ENCODE measurements at places on chromosomes 4 and X.

DNA sequence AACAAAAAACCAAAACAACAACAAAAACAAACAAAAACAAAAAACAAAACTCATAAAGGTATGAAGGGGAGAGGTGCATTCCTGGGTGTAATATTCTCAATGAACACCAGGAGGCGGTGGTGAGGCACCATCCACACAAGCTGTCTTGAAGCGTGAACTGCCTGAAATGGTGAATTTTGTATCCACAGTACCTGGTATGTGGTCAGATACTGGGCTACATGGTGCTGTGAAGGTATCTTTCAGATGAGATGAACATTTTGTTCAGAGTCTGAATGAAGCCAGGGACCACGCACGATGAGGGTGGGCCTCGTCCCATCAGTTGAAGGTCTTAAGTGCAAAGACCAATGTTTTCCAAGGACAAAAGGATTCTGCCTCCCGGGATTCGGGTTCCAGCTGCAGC is 58.5 kb downstream of the ASMT start:
- no peak for DNase-seq

DNA sequence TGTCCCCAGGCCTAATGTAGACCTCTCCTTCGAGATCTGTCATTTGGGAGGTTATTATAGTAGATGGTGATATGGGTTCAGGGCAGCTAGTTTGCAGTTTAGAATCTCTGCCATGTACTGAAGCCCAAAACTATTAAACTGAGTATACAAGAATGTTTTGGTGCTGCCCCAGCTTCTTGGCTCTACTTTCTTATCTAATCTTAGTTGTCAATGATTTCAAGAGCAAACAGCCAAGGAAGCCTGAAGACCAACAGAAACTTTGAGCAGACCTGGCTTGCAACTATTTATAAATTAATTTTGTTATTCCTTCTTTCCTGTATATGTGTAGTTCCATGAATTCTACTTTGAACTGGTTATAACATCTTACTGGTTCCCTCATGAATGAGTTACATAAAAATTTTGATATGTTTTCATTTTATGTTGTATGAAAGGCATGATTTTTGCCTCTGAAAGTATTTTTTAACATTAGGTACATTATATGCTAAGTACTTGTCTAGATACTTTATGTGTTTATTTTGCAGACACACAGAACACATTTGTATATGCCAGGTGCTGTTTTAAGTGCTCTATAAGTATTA is 2.0 kb upstream of the MGST2 start:
- DNase-seq: no peak

DNA sequence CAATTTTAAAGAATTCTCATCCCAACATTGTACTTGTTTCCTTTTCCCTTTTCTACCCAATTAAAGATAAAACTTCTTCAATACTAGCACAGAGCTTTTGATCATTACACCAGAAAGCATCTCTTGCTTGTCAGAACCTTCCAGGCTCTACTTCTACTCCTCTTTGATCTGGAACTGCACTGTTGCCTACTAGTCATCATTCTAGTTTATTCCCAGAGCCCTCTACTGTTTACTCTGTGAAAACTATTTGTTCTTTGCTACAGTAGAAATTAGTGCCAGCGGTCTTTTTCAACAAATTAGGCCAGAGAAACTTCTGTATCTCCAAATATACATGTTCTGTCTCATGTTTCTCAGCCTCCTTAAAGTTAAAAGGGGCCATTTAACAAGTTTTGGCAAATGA is 46.8 kb upstream of the TMPRSS11F start:
- DNase-seq: no peak

DNA sequence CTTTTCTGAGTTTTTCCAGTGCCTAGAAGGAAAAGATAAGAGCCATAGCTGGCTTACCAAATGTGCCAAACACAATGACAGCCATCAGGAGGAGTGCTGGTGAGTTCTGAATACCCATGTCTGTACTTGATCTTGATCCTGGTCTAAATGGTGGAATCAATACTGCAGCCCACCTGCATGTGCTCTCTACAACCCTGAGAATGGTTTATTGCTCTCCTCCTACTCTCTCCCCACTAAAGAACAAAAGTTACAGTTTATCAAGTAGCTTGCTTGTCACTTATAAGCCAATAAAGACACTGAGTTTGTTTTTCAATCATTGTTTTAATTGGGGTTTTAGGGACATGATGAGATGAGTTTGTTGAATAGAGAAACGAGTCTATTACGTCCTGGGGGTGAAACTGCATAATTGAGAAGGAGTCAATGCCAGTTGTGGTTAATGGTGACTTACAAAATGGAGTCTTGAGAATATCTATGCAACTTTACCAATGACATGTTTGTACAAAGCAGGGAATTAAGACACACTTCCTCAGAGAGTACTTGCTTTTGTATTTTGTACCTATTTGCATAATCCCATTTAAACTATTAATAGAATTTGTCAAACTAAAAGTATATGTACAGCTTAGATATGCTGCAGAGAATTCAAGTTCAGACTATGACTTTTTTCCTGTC is 20.8 kb upstream of the CXCL3 start:
- DNase-seq: no peak

DNA sequence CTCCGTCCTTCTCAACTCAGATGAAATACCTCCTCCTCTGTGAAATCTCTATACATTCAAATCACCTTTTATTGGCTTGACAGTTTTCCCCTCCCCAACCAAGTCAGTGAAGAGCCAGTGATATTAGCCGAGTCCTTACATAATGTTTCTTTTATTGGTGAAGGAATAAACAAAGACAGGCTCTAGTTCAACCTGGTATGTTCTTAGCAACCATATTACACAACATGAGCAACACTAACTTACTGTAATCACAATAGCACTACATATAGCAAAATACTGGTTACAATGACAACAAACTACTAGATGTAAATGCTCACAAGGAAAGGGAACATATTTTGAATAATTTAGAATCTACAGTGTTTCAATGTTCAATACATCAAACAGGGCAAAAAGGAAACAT is 19.9 kb downstream of the DHX15 start:
- DNase-seq: no peak

GRCh38 chrX:73562984-73563737 is at the start of gene CHIC1:
CHIC1 (plus strand) TSS chrX:73563197; CDS start chrX:73563285, 88 bp downstream.
- DNase-seq: peak; percentile 75

GRCh38 chr4:54120518-54120917 is 20.6 kb downstream of the GSX2 start:
- DNase-seq: no peak

DNA sequence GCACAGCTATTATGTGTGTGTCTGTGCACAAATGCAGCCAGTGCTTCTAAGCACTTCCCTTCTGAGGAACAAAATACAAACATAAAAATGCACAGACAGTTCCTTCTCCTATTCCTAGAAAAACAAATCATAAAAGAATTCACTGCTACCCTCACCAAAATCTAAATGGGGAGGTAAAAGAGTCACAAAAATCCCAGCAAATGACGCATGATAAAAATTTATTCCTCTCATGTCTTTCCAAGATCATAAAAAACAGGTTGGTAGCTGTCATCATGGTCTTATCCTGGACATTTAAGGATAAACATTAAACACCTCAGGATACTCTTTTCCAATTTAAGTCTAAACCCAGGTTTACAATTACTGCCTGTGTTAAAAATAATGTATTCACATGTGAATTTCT is 124.9 kb downstream of the ADAMTS3 start:
- no peak for DNase-seq

GRCh38 chr4:127179256-127180087 is 453.3 kb upstream of the INTU start:
- DNase-seq: no peak

GRCh38 chr4:53592686-53593501 is 1.6 kb upstream of the LNX1 start:
- no peak for DNase-seq

DNA sequence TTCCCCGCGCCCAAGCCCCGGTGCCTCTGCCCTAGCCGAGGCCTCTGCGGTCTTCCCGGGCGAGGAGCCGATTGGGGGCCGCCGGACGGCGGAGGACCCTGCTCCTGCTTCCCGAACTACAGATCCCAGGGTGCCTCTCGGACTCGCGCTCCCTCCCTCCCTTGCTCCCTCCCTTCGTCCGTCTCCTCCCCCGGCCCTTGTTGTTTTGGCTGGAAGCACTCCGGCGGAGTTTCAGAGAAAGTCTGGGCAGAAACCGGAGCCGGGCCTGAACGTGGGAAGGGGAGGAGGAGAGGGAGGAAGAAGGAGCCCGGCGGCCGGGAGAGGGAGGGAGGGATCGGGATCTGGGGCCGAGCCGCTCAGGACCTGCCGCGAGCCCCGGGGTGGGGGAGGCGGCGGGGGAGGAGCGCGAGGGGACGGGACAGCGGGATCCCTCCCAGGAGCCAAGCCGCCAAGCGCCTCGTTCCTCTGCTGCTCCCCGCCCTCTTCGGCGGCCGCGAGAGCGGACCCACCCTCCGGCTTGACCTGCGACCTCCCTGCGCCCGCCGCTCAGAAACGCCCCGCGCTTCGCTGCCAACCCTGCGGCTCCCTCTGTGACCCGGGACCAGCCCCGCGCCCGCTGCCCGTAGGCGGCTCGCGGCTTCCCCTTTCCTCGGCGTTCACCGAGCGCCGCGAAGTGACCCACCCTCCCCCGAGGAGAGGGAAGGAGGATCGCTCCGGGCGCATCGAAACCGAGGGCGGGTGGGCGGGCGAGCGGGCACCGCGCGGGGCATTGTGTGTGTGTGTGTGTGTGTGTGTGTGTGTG is 496 bp upstream of the GAB1 start:
- DNase-seq: no peak

DNA sequence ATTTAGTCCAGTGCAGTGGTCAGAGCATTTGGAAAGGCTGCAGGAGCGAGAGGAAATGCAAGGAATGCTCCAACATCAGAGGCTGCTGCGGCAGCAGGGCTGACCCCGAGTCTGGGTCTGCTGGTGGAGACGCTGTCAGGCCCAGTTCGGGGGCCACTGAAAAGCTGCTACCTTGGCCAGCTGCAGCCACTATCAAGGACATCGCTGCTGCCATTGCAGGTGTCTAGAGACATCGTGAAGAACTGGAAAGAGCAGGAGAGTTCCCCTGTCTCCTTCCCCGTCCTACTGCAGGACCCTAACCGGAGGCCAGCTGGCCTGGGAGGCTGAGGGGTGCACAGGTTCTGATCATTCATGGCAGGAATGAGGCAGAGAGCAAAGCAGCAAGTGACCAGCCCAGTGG is 29.5 kb upstream of the GPR78 start:
- no peak for DNase-seq

GRCh38 chr4:151933122-151933827 is 172.5 kb upstream of the GATB start:
- no peak for DNase-seq

DNA sequence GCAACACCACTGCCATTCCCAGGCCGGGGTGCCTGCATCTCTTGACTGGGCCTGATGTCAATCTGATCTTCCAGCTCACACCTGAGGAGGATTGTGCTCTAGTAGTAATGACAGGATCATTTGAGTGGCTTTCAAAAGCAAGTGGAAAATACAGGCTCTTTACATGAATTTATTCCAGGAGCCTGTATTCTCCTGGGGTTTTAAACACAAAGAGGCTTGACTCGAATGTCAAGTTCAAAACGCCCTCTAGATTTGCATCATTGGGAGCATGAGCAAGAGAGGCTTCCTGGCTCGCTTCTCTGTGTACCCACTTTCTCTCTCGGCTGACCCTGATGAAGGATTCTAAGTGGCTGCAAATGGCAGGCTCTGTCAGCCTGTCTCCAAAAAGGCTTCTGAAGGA is 199.5 kb upstream of the PUDP start:
- no peak for DNase-seq

- no peak for DNase-seq
Measured at GRCh38 chr4:109730619-109731545, 1.0 kb upstream of the PLA2G12A start.

DNA sequence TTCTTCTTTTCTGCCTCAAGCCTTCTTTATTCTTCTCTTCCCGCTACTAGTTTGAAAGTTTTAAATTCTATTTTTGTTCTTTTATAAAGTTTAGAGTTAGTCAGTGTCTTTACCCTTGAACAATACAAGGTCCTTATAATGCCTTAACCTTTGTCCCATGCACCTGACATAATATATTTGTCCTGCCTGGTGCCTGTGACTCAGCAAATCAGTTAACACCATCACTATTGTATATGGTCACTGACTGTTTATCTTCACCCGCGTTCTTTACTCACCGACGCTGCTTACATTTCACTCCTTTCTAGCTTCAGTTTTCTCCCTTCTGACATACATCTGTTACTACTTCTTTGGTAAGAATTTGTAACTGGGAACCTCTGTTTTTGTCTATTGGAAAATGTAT is 5.7 kb downstream of the SMIM20 start:
- DNase-seq: no peak

DNA sequence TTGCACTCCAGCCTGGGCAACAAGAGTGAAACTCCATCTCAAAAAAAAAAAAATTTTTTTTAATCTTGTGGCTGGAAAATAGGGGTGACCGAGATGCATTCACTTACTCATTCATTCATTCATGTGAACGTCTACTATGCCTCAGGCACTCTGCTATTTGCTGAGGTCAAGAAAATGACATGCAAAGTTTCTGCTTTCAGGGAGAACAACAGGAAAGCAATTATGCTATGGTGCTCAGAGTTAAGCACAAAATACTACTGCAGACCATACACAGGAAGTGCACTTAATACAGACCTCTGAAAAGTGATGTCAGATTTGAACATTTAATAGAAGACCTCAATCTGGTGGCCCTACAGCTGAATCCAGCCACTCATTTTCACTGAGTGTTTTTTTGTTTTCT is 59.6 kb upstream of the DUSP21 start:
- DNase-seq: no peak

GRCh38 chrX:49184294-49185281 is 1.6 kb downstream of the PRICKLE3 start:
- no peak for DNase-seq

DNA sequence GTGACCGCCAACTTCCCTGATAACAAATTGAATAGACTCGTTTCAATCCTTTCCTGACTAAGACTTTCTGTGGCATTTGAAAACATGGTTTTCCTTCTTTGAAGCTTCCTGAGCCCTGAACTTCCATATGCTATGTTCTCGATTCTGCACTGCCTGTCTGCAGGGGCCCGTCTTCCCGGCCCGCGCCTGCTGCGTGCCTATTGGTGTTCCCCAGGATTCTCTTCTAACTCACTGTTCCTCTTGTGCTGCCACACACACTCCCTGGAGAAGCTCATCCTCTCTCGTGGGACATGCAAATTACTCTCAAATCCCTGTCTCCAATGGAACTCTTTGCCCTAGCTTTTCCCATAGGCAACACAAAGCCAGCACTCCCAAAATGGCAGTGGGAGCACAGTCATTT is 262.9 kb upstream of the GATB start:
- no peak for DNase-seq

GRCh38 chr4:19512086-19512485 is 739.6 kb upstream of the SLIT2 start:
- no peak for DNase-seq

DNA sequence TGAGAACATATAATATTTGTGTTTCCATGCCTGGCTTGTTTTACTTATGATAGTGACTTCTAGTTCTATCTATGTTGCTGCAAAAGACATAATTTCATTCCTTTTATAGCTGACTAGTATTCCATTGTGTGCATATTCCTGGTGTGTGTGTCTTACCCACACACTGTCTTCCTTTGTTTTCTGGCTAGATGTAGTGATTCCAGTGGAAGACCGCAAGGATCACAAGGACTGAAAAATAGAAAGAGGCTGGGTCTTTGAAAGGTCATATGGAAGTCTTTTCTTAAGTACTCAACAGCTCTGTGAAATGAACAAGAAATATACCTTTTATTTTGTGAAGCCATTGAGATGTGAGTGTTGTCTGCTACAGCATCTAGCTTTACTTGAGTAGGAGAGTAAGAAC is 29.4 kb upstream of the TAB3 start:
- no peak for DNase-seq

Data from CD4-positive, alpha-beta T cell (primary cell).